T-helper 22 cell (primary cell): ENCODE measurements at places on chromosomes 3 and 15.

GRCh38 chr3:147195887-147196286 lies 210.5 kb downstream of the ZIC4 start:
- no peak for DNase-seq

DNA sequence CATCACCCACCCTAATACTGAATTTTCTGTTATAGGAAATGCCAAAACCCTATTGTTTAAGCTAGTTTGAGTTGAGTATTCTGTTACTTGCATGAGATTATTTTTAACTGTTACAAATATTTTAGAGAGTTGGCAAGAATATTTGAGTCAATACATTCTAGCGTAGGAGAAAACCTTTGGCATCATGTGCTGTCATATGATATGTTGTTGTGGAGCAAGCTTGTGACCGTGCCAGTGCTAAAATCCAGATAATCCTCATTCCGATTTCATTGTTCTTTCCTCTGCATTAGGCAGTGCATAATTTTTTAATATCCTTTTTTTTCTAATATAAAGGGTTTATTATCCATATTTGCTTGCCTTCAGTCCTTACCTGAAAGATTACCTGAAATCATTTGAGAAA lies 168.0 kb upstream of the GMNC start:
- DNase-seq, result no peak

- no peak for DNase-seq
These were observed 88.7 kb upstream of the TNIK start for GRCh38 chr3:171548917-171549316.

DNA sequence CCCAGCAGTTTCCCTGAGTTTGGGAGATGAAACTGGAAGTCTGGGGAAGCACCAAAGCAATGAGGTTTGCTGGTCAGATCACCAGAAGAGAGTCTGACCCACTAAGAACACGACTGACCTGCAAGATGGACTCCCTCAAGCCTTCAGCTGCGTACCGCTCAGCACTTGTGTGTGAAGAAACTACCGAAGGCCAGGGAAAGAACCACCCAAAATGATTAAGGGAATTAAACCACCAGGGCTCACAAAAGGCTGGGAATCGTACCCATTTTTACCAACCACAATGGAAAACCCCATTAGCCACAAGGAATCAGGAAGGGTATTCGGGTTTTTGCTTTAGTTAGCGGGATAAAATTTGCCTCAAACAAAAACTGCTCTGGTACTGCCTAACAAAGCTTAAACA lies 21.6 kb downstream of the ATP13A3 start:
- no peak for DNase-seq
